ENCODE measurements at places on chromosomes 4 and X. TPM values are rescaled to one million over a fixed set of nuclear protein-coding genes. Genes with fewer than 3 reads are reported as not detected.

- DNase-seq: no peak
These were observed 41.9 kb upstream of the FAM47B start for GRCh38 chrX:34900691-34901090.

The TDO2 gene
- total RNA-seq: not detected

DNA sequence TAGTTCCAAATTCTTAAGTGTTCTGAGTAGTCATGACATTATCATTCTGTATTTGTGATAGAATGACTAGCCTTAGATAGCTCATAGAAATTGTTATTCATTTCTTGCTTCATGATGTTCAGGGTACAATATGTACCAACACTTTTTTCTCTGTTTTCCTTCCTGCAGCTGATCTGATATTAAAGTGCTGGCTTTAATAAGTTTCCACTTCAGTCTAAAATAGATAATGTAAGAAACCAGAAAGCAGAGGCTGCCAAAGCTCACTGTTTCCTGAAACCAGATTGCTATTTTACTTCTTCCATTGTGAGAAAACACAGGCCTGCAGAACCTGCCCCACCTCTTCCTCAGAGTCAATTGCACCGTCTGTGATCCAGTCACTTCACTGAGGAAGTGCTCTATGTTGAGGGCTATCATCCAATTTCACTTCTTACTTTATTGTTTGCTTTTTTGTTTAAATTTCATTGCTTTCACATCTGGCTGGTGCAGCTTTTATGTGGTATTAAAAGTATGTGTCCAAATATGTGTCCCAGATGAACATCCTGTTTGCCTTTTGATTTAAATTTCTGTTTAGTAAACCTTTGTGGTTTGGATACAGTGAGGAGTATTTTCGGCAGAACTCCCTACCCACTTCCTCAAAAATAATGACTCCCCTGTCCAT lies 652.1 kb downstream of the ANKRD50 start:
- DNase-seq: peak; percentile 73

The SLC9B1 gene
- not detected for total RNA-seq

The WDFY3 gene
- total RNA-seq: 50.9 TPM

DNA sequence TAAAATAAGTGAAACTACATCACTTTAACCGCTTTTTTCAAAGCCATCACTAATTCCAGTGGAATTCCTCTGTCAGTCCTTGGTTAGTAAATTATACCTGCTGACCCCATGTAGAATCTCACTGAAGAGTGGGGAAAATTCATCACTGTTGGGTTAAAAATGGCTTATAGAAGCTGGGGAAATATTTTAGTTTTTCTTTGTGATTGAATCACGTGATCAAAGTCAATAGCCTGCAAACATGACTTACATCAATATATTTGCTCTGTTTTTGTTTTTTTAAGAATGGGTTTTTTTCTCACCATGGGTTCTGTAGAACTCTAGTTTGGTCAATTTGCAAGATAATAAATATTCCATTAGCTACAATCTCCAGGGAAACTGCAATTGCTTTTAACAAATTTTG lies 445.2 kb upstream of the FAM47C start:
- no peak for DNase-seq

The ZNF182 gene
- 2.4 TPM for total RNA-seq

DNA sequence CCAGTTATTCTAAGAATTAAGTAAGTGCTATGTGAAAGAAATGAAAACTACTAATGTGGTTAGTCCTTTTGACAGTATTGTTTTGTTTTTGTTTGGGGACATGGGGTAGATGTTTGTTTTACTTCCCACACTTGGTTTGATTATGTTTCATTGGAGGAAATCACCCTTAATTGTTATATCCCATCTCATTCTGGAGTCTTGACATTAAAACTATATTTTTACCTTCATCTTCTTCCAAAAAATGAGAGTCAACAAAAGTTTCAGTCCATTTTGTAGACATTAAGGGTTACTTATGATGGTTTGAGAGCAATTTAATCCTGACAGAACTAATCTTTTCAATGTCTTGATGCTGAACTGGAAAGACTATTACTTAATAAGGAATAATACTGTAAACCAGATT lies 108.7 kb downstream of the GPC3 start:
- no peak for DNase-seq

DNA sequence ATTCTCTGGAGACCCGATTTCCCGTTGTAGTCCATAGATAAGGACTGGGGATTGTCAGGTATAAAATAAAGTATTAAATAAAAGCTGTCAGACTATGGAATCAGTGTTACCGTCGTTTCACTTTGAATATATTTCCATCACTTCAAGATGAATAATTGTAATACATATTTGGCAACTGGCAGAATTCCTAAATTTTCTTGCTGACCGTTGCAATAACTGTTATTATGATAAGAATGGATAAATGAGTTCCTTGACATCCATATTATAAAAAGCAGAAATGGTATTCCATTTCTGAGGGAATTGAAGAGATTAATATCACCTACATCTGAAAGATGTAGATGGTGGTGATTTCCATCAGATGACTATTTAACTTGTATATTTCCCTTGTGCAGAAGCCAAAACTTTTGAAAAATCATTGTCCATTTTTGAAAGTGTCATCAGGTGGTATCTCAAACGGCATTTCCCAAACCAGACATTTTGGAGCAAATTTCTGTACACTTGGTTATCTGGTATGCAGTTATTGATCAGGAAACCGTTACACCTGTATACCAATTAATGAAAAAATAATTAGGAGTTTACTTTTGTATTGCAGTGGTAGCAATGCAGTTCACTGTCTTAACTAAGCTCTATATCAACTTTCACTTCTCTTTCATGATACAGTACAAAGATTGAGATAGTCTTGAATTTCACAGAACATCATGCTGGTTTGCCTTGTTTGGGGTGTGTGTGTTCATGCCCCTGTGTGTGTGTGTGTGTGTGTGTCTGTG lies 878.5 kb downstream of the PCDH18 start:
- DNase-seq: no peak

The SUPT20HL2 gene
- total RNA-seq: not detected

The FAM184B gene
- total RNA-seq: not detected

- no peak for DNase-seq
These were observed 127.4 kb downstream of the LAS1L start for GRCh38 chrX:65407157-65407626.

DNA sequence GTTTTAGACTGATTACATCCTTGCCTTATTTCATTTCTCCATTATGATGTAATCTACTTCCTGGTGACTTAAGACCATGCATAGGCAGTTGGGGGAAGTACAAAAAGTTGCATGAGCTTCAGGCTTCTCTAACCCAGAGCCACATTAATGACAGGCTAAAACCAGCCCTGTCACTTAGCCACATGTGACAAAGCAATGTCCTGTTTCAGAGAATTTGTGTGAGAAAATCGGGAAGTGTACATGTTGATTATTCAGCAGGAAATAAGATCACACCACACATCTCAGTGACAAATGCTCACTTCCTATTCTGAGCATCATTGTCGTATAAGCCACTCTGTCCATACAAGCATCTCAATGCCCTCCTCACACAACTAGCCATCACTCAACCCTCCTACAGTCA lies 98.5 kb upstream of the MAGEB16 start:
- no peak for DNase-seq

The CDKL2 gene
- 0.46 TPM for total RNA-seq

GRCh38 chr4:24240655-24241054 lies 343.7 kb downstream of the DHX15 start:
- DNase-seq: no peak

The C4orf36 gene
- total RNA-seq: 0.95 TPM

DNA sequence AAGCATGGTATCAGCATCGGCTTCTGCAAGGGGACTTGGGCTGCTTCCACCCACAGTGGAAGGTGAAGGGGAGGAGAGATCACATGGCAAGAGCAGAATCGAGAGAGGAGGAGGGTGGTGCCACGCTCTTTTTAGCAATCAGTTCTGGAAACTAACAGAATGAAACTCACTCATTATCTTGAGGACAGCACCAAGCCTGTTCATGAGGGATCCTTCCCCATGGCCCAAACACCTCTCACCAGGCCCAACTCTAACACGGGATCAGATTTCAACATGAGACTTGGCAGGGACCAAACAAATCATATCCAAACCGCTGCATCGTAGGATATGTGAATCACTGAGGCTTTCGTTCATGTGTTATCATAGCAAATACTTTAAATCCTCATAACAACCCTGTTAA lies 125.5 kb downstream of the GPC3 start:
- DNase-seq: no peak

The MGAT4D gene
- not detected for total RNA-seq

The FAM13A gene
- total RNA-seq: 12.9 TPM

- DNase-seq: no peak
These were observed 42.1 kb upstream of the USP46 start for GRCh38 chr4:52701207-52701606.
